ENCODE measurements at places on chromosomes 12 and 14.

DNA sequence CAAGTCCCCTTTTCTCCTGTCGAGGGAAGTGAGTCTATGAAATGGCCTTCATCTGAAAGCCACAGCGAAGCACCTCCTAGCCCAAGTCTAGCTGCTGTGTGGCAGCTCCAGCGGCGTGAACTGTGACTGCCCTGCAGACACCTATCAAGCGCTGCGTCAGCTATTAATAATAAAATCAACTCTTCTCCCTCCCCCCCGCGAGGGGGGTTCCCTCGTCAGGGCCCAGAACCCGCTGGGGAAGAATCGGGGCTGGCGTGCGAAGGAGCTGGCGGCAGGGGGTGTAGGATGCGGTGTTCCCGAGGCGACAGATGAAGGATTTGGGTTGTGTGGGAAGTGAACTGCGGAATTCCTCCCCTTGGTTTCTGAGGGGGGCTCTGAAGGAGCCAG is 662 bp upstream of the ATP2A2 start:
- DNase-seq = peak; percentile 62

DNA sequence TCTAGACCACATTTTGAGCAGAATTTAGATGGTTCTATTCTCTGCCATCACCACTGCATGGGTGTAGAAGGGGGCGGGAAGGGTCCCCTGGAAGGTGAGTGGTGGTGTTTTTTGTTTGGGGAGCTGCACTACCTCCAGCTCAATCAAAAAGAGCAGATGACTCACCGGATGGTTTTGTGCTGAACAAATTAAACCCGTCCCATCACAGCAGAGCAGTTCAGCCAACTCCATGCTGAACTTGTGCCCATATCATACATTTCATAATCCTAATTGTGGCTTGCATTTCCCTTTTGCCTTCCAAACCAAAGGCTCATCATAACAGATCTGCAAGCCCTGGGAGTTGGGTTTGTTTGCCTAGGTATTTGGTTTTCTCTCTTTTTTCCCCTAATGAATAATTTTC is 53.0 kb upstream of the RPH3A start:
- DNase-seq = no peak

GRCh38 chr14:104681689-104682074 is 7.7 kb upstream of the INF2 start:
- DNase-seq = no peak

DNA sequence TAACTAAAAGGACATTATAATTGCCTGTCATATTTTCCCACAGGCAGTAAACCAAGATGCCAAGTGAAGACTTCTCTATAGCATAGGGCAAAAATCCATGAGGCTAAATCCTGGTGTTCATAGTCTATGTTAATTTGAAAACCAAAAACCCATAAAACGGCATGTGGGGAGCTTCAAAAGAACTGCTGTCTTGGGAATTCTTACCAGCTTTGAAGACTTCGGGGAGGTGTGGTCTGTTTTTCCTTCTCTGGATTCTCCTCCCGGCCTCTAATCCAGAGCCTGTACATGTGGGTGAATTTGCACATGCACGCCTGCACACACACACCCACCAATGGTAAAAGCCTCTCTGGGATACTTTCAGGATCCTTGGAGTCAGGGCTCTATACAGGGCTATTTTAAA is 61.9 kb upstream of the IFNG-AS1 start:
- DNase-seq = no peak

- DNase-seq = no peak
Measured at GRCh38 chr12:30416631-30417030, 279.0 kb downstream of the IPO8 start.

GRCh38 chr12:129401572-129401971 is 502.3 kb downstream of the TMEM132D start:
- DNase-seq = peak; percentile 18

DNA sequence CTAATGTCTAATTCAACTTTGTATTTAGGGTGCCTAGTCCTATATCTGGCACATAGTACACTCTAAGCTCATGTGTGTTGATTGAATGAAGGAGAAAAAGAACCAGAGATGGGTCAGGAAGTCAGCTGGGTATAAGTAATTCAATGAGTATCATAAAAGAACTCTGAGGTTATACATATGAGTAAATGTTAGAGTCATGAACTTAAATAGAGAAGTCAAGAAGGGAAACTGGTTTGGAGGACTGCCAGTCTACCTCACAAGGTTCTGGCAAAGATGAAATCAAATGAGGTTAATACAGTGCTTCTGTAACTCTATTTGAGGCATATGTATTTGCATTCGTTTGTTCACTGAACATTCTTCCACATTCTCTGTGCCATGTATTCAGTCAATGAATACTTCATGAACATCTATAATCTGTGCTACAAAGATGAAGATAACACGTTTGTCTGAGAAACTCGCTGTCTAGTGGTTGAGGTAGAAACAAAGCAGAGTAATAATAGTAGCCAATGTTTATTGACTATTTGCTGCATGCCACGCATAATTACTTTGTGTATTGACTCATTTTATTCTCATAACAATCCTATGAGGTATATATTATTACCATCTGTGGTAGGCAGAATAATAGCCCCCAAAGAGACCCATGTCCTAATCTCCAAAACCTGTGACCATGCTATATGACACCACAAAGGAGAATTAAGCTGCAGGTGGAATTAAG is 88.9 kb downstream of the PTGER2 start:
- no peak for DNase-seq

DNA sequence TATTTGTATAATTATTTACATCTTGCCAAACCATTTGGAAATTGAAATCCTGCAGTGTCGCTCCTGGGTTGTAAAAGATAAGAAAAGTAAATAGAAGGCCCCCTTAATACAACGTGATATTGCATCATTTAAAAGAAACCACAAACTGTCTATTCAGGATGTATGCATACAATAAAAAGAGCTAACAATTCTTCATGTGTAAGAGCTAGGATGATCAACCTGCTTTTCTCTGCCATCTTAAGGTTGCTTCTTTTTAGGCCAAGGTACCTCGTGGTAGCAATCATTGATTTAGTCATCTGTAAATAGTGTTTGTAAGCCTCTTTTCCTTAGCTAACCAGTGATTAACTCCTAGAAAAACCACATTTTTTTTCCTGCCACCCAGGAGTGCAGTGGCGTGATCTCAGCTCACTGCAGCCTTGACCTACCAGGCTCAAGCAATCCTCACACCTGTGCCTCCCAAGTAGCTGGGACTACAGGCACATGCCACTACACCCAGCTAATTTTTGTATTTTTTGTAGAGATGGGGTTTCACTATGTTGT is 3.3 kb upstream of the USP44 start:
- no peak for DNase-seq

DNA sequence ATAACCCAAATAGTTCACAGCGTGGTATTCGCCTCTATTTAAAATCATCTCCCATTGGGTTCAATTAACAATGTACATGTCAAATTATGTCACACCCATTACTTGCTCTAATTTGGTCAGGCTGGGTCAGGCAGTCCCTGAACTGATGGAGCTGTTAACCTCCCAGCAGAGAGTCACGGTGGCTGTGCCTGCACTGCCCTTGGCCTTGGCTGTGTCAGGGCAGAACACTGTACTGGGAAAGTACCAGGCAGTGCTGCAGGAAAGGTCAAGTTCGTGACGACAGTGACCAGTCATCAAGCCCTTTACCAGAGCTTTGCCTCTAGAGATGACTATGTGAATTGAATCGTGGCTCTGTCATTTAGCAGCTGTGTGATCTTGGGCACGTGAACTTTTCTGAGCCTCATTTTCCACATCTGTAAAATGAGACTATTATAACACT is 100.0 kb downstream of the ARF6 start:
- DNase-seq = no peak

DNA sequence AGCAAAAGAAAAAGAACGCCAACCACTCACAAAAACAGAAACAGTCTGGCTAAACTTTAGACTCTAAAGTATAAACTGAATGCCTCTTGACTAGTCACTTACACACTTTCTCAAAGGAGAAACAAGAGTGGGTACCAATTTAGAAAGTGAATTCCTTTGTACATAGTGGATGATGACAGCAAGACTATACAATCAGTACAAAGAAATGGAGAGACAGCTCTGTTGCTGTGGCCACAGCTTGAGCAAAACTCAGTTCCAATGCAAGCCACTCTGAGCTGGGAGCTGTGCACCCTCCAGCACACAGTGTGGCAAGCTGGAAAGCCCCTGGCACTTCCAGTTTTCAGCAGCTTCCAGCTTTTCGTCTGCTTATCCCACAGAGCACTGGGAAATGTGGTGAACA is 21.7 kb downstream of the NT5DC3 start:
- DNase-seq = no peak

DNA sequence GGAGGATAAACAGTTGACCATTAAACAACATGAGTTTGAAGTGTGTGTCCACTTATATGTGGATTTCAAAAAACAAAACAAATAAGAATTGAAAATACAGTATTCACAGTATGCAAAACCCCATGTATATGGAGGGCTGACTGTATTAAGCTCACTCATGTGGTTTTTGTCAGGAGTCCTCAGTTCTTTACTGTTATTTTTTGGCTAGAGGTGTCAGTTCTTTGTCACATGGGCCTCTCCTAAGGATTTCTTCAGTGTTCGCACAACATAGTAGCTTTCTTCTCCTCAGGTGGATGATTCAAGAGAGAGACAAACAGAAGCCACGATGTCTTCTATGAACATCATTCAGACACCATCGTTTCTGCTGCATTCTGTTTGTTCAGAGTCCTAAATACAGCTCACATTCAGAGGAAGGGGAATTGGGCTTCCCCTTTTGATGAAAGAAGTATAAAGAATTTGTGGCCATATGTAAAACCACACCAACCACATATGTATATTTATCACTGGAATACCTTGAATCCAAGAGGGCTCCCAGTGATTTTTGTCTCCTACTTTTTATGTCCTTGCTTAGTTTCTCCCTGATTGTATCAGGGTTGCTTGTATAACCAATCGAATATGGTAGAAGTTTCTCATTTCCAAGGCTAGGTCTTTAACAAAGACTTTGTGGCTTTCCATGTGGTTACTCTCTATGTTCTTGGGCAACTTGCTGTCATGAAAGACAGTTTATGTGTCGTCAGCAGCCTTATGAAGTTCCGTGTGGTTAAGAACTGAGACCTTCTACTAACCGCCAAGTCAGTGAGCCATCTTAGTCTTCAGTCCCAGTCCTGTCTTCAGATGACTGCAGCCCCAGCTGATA is 18.9 kb downstream of the MNAT1 start:
- DNase-seq = no peak

DNA sequence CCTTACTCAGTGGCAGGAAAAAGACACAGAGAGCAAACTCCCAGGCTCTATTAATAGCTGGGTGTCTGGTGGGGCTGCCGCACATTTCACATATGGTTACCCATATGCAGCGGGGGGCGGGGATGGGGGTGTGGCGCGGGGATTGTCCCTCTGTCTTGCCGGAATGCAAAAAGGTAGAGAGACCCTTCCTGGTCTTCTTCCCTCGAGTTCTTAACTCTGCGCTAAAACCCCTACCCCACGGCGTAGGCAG is 1.7 kb downstream of the PRMT8 start:
- peak; percentile 70 for DNase-seq

All from NCI-H345 (cell line).